Kidney (tissue), 22 donors: ENCODE measurements at places on chromosomes 2 and 18. TPM values are rescaled to one million over a fixed set of nuclear protein-coding genes. Genes with fewer than 3 reads are reported as not detected.
A peak's percentile ranks its signal among the peaks of the same experiment; 100 is the strongest.

Gene GAREM2
- 1.2 TPM for polyA plus RNA-seq

Gene TDRD15
- not detected for polyA plus RNA-seq

Gene TFCP2L1
- polyA plus RNA-seq, result 44.4 TPM

Gene SLC9A2
- 5.6 TPM for polyA plus RNA-seq

Gene TRIM54
- 2.1 TPM for polyA plus RNA-seq

Gene NEURL3
- 11.1 TPM for polyA plus RNA-seq

Gene TRPM8
- not detected for polyA plus RNA-seq

Gene DSG1
- polyA plus RNA-seq, result not detected

Gene TSPYL6
- not detected for polyA plus RNA-seq

Gene COLEC12
- 1.3 TPM for polyA plus RNA-seq

DNA sequence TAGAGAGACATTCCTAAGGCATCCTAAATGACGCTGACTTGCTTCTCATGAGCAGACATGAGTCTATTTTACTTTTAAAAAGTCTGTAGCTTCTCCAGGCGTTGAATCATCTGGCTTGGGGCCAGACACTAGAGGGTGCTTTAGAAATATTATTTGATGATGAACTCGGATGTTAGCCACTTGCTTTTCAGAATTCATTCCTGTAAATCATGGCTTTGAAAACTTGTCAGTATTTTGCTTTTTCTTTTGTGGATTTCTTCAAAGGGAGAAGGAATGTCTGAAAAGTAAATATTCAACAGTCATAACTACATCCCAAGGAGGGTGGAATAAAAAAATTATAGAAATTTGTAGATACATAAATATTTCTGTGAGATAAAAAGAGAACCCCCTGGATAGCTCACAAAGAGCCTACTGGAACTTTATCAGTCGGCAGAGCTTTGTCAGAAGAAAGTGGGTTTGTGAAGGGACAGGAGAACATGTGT is 370.8 kb downstream of the OSR1 start:
- DNase-seq, result no peak

GRCh38 chr2:219171231-219171651 is 1.4 kb upstream of the SLC23A3 start:
- peak; percentile 84 for DNase-seq

- no peak for DNase-seq
These were observed 64.1 kb downstream of the EIF2AK3 start for GRCh38 chr2:88563129-88563528.

DNA sequence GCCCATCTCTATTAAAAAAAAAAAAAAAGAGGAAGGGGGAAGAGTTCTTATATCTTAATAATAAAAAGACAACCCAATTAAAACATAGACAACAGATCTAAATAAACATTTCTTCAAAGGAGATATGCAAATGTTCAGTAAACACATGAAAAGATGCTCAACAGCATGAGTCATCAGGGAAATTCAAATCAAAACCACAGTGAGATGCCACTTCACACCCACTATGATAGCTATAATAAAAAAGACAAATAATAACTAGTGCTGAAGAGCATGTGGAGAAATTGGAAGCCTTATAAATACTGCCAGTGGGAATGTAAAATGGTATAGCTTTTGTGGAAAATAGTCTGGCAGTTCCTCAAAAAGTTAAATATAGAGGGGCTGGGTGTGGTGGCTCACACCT is 61.5 kb upstream of the CYP20A1 start:
- no peak for DNase-seq

DNA sequence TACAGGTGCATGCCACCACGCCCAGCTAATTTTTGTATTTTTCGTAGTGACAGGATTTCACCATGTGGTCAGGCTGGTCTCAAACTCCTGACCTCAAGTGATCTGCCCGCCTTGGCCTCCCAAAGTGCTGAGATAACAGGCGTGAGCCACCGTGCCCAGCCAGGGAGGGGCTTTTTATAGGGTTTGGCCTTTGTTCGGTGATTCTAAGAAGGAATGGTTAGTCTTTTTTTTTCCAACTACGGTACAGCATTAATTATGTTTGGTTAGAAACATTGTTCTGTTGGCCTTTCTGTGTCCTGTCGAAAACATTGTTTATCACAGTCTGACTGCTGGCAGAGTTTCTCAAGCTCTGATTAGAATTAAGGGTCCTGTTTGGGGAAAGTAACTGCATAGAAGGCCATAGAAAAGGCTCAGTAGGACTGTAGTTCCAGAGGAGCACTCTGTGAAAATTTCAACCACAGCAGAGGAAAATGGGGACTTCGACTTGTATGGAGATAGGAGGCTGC is 19.3 kb upstream of the SMCHD1 start:
- no peak for DNase-seq
